ENCODE measurements at places on chromosomes 1 and 21.

- no peak for DNase-seq
Measured at GRCh38 chr1:222736972-222737371, at the start of gene FAM177B. TSS of gene FAM177B (plus strand) at chr1:222737202. CDS start at chr1:222746546, 9,344 bp downstream.

DNA sequence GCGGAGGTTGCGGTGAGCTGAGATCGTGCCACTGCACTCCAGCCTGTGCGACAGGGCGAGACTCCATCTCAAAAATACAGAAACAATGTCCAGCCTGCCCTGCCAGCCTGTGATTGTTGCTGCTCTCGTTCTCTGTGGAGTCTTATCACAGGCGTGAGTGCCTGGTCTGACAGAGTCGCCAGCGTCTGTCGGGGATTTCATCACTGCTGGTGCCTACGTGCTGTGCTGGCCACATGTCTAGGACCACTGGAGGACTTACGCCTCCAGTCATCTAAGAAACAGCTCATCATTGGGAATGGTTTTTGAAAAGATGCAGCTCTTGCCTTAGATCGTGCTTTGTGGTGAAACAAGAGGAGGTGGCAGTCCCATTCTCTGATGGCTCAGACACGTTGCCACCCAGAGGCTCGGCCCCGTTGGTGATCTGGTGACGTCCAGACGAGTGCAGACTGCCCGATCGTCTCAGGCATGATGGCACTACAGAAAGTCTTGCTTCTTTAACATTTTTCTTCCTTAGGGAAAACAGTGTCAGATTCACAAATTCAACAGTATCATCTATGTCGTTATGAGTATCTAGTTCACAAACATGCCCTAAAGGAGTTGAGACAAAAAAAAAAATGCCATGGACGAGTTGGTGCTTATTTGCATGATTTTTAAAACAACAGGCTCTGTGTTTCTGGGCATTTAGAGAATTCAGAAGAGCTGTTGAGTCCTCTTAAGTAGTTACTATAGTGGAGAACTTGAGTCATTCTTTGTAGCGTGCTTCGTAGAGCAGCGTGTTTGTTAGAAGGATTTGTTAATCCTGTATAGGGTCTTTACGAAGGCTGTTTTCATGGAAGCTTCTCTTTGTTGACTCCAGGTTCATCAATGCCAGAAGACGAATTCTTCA lies 47.5 kb downstream of the CBS start:
- DNase-seq: no peak

- no peak for DNase-seq
Measured at GRCh38 chr21:35100349-35100811, 51.3 kb upstream of the RUNX1 start.

DNA sequence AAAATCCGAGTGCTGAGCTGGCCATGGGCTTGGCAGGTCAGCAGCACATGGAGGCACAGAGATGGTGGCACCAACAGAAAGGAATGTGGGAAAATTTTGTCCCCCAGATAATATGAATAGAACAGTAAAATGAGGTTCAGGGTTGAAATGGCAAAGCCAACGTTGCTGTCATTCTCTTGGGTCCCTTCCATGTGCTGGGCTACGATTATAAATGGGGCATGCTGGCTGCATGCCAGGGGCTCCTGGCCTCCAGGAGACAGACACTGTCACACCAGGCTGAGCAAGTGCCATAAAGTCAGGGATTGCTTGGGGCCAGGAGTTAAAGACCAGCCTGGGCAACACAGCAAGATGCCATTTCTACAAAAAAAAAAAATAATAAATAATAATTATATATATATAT lies 77.1 kb downstream of the TOMM20 start:
- DNase-seq: no peak

GRCh38 chr1:169513208-169513607 lies 27.5 kb upstream of the SLC19A2 start:
- DNase-seq: no peak

All from lung microvascular endothelial cell (primary cell).